ENCODE measurements at places on chromosomes 12 and 14.

GRCh38 chr12:66314278-66314677, 12.0 kb downstream of the HELB start:
- no peak for DNase-seq

DNA sequence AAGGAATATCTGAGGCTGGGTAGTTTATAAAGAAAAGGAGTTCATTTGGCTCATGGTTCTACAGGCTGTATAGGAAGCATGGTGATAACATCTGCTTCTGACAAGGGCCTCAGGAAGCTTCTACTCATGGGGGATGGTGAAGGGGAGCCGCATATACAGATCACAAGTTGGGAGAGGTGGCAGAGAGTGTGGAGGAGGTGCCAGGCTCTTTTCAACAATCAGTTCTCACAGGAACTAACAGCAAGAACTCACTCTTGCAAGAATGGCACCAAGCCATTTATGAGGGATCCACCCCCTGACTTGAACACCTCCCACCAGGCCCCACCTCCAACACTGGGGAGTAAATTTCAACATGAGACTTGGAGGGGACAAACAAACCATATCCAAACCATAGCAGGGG, 3.5 kb upstream of the TSPAN11 start:
- no peak for DNase-seq

GRCh38 chr14:49882826-49883694, 9.8 kb upstream of the ARF6 start:
- peak; percentile 21 for DNase-seq

- no peak for DNase-seq
These were observed 39.8 kb downstream of the TMPRSS12 start for GRCh38 chr12:50882563-50882962.

DNA sequence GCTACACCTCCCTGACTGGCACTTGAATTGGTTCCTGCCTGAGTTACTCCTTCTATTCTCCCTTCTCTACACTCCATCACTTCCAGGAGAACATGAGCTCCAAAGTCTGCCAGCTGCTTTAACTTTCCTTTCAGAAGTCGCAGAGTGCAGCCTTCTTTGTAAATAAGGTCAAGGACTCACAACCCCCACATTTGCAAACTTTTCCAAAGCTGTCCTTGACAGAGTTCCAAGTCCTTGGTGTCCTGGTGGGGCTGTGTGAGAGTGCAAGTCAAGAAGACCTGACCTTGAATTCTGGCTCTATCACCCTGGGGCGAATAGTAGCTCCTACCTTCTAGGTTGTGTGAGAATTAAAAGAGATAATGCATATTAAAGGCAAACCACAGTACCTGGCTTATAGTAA, 15.6 kb downstream of the CCDC198 start:
- DNase-seq, result no peak

- no peak for DNase-seq
These were observed 474.1 kb upstream of the SOX5 start for GRCh38 chr12:24423611-24424010.

DNA sequence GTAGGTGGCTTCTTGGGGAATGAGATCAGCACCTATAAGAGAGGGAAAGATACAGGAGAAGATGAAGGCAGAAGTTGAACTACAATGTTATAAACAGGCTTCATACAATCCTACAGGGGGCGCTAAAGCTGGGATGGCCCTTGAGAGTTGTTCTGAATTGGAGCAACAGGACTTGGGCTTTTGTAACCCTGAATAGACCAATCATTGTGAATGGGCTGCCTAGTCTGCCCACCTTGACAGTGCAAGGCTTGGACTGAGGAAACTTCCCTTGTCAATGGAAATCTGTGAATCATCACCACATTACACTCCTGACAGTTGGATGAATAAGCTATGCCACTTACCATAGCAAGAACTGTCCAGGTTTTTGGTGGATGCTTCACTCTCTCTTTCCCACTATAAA, 306.1 kb downstream of the KCNC2 start:
- no peak for DNase-seq

DNA sequence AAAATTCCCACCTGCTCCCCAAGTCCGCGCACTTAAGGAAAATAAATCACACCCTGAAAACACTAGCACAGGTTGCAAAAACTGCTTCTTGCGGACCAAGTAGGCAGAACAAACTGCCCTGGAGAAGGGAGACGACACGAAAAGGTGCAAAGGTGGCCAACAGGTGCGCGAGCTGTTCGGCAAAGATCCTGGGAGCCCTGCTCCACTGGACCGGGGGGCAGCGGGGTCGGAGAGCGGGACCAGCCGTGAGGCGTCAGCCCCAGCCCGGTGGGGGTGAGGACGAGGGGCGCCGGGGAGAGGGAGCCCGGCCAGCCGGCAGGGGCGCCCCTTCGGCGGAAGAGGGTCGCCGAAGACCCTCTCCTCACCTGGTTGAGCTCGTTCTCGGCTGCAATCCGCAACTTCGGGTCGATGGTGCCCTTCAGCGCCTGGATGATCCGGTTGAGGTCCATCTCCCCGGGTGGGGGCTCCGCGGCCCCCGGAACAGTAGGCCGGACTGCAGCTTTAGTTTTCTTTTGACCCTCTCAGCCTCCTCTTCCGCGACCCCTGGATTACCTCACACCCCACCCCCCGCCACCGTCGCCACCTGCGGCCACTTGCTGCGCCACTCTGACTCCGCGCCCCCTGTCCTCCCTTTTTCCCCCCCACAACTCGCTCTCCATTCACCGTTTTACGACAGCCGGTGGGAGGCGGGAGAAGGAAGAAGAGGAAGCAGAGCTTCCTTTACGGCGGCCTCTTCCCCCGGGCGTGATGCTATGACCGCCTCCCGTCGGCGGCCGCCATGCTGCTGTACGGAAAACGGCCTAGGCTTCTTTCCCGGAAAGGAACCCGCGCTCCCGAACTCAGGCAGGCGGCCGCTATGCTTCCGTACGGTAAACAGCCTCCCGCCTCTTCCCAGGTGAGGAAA, at the start of gene IPO8:
IPO8 (minus strand) TSS at position 671 of the 904 bp plus-strand sequence; CDS start at position 449, 222 bp downstream.
- DNase-seq, result peak; percentile 90

DNA sequence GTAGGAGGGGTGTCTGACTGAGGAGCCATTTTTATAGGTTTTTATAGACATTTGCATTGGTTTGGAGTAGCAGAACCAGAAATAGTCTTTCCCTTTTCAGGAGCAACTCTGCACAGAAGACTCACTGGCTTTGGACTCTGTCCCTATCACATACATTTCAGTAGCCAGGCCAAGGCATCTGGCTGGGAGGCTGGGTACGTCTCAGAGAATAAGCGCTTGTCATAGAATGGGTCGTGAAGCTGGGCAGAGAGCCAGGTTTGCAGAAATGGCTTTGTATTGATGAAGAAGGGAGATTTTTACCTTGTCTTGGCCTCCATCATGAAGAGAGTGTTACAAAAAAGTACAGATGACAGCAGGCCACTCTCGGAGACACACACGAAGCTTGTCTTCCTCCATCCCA, 98.6 kb downstream of the CACNA1C start:
- no peak for DNase-seq

- DNase-seq, result no peak
These were observed 41.2 kb upstream of the PTCSC3 start for GRCh38 chr14:36217732-36218131.

DNA sequence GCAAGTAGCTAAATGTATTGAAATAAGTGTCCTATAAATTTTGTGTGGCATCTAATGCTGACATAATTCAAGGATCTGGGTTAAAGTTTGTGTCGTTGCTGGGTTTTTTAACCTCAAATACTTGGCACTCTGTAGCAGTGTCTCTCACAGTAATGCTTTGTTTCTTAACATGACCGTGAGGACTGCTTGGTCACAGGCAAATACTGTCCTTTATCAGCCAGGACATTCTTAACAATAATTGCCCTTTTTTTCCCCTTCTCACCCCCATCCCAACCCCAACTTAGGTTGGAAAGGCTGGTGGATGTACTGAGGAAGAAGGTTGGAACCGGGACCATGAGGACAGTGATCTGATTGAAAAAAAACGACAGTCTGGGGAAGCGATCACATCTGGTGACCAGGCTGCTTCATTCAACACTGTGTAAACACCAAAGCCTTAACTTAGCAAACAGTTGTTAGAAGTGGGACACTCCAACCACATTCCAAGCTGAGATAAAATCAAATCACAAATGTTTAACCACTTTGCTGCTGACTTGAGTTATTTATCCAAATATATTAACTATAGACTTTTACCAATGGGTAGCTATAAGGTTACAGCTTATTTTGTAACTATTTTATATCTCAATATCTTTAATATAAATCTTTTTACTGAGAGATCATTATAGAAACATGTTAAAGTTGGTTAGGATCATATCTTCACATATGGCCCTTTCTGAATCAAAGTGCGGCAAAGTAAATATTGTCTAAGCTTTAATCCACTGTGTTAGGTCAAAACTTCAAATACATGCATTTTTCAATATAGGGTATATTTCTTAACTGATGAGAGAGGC, 48.2 kb downstream of the FOXA1 start:
- peak; percentile 1 for DNase-seq

GRCh38 chr12:24373004-24373403, 423.5 kb upstream of the SOX5 start:
- DNase-seq, result no peak

GRCh38 chr14:92578511-92578910, 64.9 kb downstream of the RIN3 start:
- DNase-seq, result peak; percentile 83

GRCh38 chr12:114729731-114730130, 45.8 kb upstream of the TBX3 start:
- DNase-seq, result peak; percentile 30

DNA sequence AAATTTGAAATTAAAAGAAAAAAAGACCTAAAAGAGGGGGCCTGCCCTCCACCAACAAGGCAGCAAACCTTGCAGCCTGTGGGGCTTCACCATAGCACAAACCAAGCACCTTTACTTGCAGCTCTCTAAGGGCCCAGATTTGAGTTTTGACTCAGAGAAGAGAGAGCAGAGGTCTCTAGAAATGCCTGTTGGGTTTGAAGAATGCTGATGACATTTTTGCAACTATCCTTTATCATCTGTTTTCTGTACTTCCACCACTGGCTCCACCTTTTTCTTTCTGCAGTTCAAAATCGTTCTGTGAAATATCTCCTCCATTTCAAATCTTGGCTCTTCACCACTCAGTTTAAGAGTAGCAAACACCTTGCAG, 83.8 kb upstream of the HMGA2 start:
- no peak for DNase-seq

- DNase-seq, result no peak
These were observed 18.6 kb downstream of the DDX24 start for GRCh38 chr14:94062344-94062940.

GRCh38 chr12:47236109-47236714, 156.5 kb upstream of the AMIGO2 start:
- DNase-seq, result peak; percentile 91

GRCh38 chr12:278046-278445, 15.4 kb upstream of the SLC6A13 start:
- no peak for DNase-seq

- DNase-seq, result no peak
These were observed 25.0 kb upstream of the C14orf132 start for GRCh38 chr14:96014176-96014575.

DNA sequence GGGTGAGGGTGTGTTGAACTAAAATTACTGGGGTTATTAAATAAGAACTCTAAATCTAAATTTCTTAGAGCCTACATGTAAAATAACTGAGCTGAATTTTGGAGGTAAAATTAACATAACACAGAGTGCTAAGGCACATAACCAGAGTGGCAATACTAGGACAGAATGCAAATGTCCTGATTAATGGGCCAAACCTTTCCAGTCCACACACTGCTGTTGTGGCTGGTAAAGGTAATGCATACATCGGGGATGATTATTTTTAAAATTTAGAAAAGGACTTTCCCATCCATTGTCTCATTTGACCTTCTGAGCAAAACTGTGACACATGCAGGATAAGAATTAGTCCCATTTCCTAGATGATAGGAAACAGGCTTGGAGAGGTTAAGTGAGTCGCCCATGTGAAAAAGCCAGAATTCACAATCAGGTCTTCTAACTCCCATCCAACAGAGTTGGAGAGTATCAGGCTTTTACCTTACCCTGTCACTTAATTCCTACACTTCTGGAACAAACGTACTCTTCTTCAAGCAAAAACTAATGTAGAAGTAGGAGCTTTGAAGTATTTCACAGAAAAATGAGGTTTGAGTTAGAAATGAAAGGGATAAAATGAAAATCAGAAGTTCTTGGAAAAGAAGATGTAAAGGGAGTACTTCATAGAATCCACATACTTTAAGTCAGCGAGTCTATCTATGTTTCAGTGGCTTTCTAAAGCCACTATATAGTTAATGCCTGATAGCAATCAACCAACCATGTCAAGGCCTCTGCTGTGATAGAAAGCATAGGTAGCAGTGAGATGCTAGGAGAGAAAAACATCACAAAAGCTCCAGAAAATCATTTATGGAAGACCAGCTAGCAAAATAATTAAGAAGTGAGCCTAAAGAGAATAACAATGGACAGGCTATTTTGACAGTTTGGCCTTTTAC, 334.9 kb upstream of the DIO2 start:
- DNase-seq, result no peak
